ENCODE measurements at places on chromosomes 13 and 19.

- no peak for DNase-seq
Measured at GRCh38 chr13:36026531-36026930, 104.7 kb downstream of the DCLK1 start.

DNA sequence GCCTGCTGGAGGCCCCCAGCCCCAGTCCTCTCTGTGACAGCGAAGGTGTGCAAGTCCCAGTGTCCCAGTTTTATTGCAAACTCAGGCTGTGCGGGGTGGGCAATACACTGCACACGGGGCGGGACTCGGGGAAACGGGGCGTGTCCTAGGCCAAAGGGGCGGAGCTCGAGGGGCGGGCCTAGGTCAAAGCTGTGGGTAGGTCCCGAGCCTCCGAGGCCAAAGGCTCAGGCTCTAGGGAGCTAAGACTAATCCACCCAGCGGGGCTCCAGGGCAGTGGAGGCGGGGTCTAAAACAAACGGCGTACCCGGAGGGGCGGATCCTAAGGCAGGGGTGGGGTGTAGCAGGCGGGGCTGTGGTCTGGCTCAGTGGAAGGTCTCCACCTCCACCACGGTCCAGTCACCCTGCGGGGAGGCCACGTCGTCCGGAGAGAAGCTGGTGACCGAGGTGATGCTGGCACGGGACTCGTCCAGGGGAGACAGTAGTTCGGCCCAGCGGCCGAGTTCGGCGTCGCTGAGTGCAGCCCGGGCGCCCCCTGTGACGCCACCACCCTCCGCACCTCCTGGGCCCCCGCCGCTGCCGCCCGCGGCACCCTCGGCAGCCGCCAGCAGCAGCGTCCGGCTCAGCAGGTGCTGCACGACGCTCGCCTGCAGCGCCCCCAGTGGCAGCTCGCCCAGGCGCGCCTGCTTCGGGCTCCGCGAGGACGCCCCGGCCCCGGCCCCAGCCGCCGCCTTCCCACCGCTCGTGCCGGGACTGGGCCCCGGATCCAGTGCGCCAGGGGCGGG lies 5.3 kb downstream of the PRR36 start:
- peak; percentile 93 for DNase-seq

DNA sequence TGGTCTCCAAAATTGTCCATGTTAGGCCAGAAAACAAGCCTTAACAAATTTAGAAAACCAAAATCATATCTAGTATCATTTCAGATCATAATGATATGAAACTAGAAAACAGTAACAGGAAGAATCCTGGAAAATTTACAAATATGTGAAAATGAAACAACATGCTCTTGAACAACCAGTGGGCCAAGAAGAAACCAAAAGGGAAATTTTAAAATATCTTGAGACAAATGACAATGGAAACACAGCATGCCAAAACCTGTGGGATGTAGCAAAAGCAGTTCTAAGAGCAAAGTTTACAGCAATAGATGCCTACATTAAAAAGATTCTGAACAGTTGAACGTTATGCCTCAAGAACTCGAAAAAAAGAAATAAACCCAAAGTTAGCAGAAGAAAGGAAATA lies 32.6 kb downstream of the VWA8 start:
- DNase-seq = no peak

DNA sequence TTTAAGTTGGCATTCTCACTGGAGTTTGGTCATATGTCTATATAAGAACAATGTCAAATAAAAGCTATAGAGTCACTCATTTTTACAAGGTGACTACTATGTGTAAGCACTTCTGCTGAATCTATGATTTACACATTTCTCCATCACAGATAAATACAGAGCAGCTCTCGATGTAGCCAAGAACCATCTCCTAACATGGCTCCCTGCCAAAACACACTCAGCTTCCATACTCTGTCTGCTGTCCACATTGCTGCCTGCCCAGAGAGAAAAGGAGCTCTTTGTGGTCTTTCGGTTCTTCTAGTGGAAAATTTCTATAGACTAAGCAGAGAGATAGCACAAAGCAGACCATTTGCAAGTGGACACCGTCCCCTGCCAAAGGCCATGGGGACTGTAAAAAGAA lies 190.9 kb upstream of the KLF12 start:
- DNase-seq = no peak

DNA sequence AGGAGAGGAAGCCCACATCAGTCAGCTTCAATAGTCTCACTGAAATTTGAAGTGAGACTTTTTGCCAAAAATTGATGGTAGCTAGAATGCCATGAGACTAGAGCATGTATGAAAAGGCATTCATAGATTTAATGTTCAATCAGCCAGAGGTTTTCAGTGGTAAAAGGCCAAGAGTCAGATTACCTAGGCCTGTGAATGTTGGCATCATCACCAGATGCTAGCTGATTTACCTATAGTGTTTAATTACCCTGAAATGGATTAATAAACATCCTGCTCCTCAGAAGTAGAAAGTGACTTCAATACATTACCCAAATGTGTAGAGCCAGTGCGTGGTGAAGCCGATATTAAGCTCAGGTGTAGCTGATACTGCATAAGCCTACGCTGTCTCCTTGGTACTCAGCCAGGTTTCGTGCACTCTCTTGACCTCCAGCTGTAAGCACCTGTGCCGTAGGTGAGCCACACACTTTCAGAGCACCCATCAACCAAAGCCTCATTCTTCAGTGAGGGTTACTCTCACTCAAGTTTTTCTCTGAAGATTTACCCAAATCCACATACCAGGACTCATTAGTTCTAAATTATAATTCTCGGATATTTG lies 1140.3 kb upstream of the SLC10A2 start:
- no peak for DNase-seq

- DNase-seq = no peak
Measured at GRCh38 chr13:67227131-67227983, 2.8 kb downstream of the PCDH9 start.

DNA sequence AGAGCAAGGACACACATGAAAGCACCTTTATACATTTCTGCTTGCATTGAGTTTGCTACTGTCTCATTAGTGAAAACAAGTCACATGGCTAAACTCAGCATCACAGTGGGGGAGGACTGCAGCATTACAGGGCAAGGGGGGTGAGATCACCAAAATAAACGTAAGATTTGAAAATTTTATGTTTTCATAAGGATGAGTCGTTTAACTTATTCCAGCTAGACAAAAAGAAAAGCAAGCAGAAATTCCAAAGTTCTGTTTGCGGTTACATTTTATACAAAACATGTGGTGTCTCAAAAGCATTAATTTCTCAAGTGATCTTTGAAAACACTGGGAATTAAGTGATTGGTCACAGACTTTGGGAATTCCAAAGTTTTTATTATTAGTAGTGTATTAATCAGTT lies 261.4 kb upstream of the RXFP2 start:
- DNase-seq = no peak

GRCh38 chr13:21338639-21339278 lies 120.3 kb downstream of the ZDHHC20 start:
- DNase-seq = no peak

DNA sequence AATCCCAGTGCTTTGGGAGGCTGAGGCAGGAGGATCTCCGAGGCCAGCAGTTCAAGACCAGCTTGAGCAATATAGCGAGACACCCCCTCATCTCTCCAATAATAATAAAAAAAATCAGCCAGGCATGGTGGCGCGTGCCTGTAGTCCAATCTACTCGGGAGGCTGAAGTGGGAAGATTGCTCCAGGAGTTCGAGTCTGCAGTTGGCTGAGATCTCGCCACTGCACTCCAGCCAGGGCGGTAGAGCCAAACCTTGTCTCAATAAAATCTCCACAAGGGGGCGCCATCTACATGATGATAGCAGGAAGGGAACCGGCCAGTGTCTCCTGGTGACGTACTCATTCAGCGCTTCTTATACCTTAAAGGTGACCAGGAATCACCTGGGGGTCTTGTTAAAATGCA lies 13.6 kb upstream of the C5AR1 start:
- peak; percentile 81 for DNase-seq

GRCh38 chr13:76286178-76286577 lies 600.0 kb downstream of the KCTD12 start:
- no peak for DNase-seq

- DNase-seq = no peak
Measured at GRCh38 chr13:30759748-30760147, 24.4 kb downstream of the ALOX5AP start.

GRCh38 chr13:66803013-66803807 lies 426.9 kb downstream of the PCDH9 start:
- no peak for DNase-seq

GRCh38 chr19:10852098-10852800 lies 4.0 kb downstream of the C19orf38 start:
- DNase-seq = no peak

- no peak for DNase-seq
Measured at GRCh38 chr13:43816401-43816889, 29.7 kb upstream of the ENOX1 start.

DNA sequence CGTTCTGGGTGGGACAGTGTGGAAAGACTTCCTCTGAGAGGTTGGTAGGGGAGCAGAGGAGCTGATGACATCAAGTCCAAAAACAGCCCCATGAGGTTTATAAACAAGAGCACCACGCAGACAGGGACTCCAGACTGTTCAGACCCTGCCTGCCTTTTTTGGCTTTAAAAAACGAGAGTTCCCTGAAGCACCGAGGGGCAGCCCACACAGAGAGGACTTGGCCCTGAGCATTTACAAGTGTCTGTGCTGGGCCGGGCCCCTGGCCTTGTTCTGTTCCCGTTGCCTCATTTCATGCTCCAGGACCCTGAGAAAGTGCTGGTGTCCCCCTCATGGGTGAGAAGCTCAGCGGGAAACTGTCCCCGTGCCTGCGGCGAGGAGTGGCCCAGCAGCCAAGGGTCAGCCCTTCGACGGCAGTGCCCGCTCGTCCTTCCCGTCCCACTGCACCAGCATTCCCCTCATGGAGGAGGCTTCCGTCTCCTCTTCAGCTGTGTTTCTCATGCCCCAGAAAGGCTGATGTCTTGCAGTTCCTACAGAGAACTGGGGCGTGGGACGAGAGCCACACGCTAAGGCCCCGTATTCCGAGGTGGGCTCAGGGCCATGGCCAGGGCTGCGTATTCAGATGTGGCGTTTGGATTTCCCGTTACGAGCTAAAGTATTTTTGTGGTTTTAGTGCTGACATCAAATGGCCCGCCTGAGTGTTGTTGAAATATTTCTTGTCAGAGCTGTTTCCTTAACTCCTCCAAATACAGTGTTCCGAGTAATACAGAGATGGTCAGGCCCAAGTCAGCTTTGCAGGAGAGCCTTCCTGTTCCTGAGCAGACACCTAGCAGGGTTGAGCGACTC lies 93.5 kb downstream of the ATP11A start:
- DNase-seq = no peak
